ENCODE measurements at places on chromosomes 4 and X.

GRCh38 chr4:123667496-123667895 lies 270.9 kb downstream of the SPRY1 start:
- DNase-seq: peak; percentile 30

- no peak for DNase-seq
Measured at GRCh38 chr4:24772061-24772705, 23.2 kb upstream of the SOD3 start.

- no peak for DNase-seq
Measured at GRCh38 chrX:47651043-47651905, 911 bp upstream of the ELK1 start.

DNA sequence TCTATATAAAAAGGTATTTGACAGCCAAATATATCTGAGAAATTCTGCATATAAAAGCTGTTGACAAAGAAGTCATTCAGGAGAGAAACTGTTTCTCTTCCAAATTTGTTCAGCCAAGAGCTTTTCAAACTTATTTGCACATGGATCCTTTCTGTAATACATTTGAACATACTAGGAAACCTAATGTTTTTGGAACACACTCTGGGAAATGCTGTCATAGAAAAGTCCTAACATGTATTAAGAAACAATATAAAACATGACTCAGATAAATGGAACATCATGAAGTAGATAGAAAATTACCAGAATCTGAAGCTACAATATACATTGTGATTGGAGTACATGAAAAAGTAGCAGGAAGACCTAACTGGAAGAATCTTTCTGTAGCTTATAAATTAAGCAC lies 781.5 kb upstream of the EPHA5 start:
- no peak for DNase-seq

DNA sequence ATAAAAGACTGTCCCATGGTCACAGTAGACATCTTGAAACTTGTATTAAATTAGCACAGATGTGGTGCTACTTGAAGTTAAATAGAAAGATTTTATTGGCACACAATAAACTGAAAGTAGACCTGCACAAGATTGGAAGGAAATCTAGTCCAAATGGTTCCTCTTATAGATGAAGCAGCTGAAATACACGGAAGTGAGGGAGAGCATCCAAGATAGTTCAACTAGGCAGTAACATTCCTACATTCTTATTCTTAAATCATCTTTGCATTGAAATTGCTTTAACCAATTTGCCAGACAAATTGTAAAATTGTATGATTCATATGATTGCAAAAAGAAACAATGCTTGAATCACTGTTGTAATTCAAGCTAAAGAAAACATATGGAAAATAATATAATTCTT lies 87.6 kb upstream of the VCX3B start:
- no peak for DNase-seq

GRCh38 chr4:41172786-41173185 lies 41.6 kb downstream of the APBB2 start:
- no peak for DNase-seq

DNA sequence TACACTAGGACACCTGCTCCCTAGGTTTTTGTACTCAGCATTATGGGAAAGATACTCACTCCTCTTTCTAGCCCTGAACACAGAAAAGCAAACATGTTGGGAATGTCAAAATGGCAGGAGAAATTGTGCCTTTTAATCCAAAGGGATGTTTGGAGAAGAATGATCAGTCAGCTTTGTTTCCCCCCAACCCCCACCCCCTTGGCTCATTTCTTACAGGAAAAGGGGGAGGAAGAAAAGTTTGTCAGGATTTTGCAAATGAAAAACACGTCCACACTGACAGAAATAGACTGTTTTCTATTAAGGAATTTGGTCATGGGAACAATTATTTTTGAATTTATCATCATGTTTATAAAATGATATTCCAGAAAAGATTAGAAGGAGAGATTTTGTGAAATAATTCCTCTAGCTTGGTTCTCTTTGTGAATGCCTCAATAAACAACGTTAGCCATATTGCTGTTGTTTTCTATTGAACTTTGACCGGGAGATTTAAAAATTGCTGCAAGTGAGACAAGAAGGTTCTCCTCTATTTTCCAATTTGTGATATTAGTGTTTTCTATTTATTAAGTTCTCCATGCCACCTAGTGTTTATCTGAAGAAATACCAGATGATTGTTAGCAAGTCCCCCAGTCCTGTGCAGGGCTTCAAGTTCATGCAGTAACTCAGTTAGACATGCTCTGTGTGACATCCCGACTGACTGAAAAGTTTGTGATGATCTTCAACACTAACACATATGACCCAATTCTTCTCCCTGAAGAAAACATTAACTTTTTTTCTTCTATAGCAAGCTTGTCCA lies 31.3 kb upstream of the TFDP3 start:
- no peak for DNase-seq

GRCh38 chr4:25656031-25656430 lies 380 bp downstream of the SLC34A2 start:
- no peak for DNase-seq

DNA sequence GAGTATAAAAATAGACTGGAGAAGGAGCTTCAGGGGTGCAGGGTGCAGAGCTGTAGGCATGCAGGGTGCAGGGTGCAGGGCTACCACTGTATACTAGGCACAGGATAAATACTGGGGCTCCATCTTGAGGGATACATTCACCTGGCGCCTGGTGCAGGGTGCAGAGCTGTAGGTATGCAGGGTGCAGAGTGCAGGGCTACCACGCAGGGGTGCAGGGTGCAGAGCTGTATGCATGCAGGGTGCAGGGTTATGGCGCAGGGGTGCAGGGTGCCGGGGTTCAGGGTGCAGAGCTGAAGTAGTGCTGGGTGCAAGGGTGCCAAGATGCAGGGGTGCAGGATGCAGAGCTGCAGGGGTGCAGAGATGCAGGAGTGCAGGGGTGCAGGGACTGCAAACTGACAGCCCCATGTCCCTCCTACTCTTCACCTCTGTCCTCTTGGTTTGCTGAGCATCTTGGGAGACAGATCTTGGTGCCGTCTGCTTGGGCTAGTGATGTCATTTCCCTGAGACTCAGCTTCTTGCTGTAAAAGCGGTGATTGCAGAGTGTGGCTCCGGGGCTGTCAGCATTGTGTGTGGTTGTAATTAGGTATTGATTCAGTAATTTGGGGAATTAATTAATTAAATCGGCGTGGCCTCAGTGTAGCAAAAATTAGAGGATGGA lies 91.2 kb downstream of the ADRA2C start:
- DNase-seq: no peak

GRCh38 chr4:77927991-77928925 lies 65.6 kb downstream of the MRPL1 start:
- DNase-seq: peak; percentile 12

DNA sequence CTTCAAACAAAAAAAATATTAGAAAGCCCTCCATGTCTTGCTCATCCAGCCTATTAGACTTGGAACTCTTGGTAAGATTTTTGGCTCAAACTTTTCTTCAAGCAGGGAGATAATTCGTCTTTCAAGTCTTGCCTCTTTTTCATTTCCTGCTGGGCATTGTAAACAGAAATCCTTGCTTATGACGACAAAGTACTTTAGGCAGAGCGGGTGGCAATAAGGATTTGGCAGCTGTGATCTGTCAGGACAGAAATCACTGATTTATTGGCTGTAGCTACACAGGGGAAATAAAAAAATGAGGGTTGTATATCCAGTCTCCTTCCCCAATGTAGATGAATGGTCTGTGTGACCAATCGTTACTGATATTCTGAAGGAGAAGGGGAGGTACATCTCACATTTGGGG lies 121.6 kb downstream of the SLC4A4 start:
- no peak for DNase-seq

- DNase-seq: no peak
Measured at GRCh38 chr4:89684536-89684935, 152.4 kb downstream of the SNCA start.

- no peak for DNase-seq
Measured at GRCh38 chr4:5504486-5504885, 203.9 kb downstream of the EVC2 start.

DNA sequence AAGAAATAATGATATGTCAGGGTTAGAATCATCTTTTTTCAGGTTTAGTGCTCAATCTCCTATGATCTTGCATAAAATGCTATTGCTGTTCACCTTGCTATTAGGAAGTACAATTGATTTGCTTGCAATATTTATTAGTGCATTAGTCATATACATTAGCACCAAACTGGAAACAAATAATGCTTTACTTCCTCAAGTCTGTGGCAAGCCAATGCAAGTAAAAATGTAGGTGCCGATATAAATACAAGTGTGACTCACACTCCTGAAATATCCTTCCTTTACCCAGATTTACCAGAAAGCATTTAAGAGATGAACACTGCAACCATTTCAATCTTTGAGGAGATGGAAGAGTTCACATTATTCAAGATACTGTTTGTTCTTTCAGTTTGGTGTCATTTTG lies 1487.7 kb upstream of the ADGRL3 start:
- no peak for DNase-seq

Measured in EL (cell line).